Adipose tissue (tissue), 3 donors: ENCODE measurements at places on chromosomes 13 and 19. TPM values are rescaled to one million over a fixed set of nuclear protein-coding genes. Genes with fewer than 3 reads are reported as not detected.

The FPR1 gene
- 4.4 TPM for polyA plus RNA-seq

The NLRP9 gene
- polyA plus RNA-seq = not detected

The DIAPH3 gene
- polyA plus RNA-seq = 0.24 TPM

The ZNF730 gene
- 0.14 TPM for polyA plus RNA-seq

The CCL25 gene
- not detected for polyA plus RNA-seq

The MUC16 gene
- 0.90 TPM for polyA plus RNA-seq

The SETDB2 gene
- 2.5 TPM for polyA plus RNA-seq

The GNG14 gene
- polyA plus RNA-seq = not detected

The CADM4 gene
- polyA plus RNA-seq = 4.2 TPM

The ZNF665 gene
- polyA plus RNA-seq = 2.5 TPM

The PDX1 gene
- polyA plus RNA-seq = not detected

The ZNF844 gene
- 1.1 TPM for polyA plus RNA-seq

The DPF1 gene
- polyA plus RNA-seq = 0.05 TPM

The ZNF71 gene
- 2.2 TPM for polyA plus RNA-seq

The ZNF441 gene
- polyA plus RNA-seq = 1.2 TPM

The APC2 gene
- polyA plus RNA-seq = not detected

The PODNL1 gene
- 0.58 TPM for polyA plus RNA-seq

The SOHLH2 gene
- 0.04 TPM for polyA plus RNA-seq

The C19orf47 gene
- 10.9 TPM for polyA plus RNA-seq

The GAMT gene
- 17.7 TPM for polyA plus RNA-seq

The NDFIP2 gene
- 11.0 TPM for polyA plus RNA-seq

The SLC7A10 gene
- 32.8 TPM for polyA plus RNA-seq

The NLRP5 gene
- not detected for polyA plus RNA-seq

The SLITRK6 gene
- 0.08 TPM for polyA plus RNA-seq

The IZUMO2 gene
- not detected for polyA plus RNA-seq

The PSG3 gene
- polyA plus RNA-seq = not detected

The FFAR3 gene
- 1.8 TPM for polyA plus RNA-seq

The HS6ST3 gene
- 0.34 TPM for polyA plus RNA-seq

The EFNB2 gene
- polyA plus RNA-seq = 18.3 TPM

The PCDH20 gene
- 0.06 TPM for polyA plus RNA-seq

The MISP3 gene
- polyA plus RNA-seq = 13.2 TPM

The PAF1 gene
- 21.4 TPM for polyA plus RNA-seq

The EEF1AKMT1 gene
- polyA plus RNA-seq = 6.0 TPM

The EDDM13 gene
- polyA plus RNA-seq = 0.32 TPM

The SYNGR4 gene
- 0.94 TPM for polyA plus RNA-seq

The FPR3 gene
- polyA plus RNA-seq = 0.67 TPM

The CEACAM3 gene
- 2.0 TPM for polyA plus RNA-seq

The MBD3L2 gene
- not detected for polyA plus RNA-seq

The IZUMO1 gene
- 1.6 TPM for polyA plus RNA-seq

The ACP7 gene
- not detected for polyA plus RNA-seq

The PRR22 gene
- polyA plus RNA-seq = 2.1 TPM

The ACOD1 gene
- 0.33 TPM for polyA plus RNA-seq

The GRK1 gene
- not detected for polyA plus RNA-seq

The ELL gene
- 25.9 TPM for polyA plus RNA-seq

The CBARP gene
- 4.3 TPM for polyA plus RNA-seq

The CELF5 gene
- polyA plus RNA-seq = 0.63 TPM

The SIGLEC6 gene
- 0.05 TPM for polyA plus RNA-seq

The DAND5 gene
- polyA plus RNA-seq = 0.04 TPM

The ZNF729 gene
- polyA plus RNA-seq = not detected

The LINGO3 gene
- 0.05 TPM for polyA plus RNA-seq

The BRCA2 gene
- 0.25 TPM for polyA plus RNA-seq

The SIGLEC10 gene
- polyA plus RNA-seq = 2.4 TPM

The MIA gene
- 0.67 TPM for polyA plus RNA-seq

The IGLON5 gene
- polyA plus RNA-seq = 0.28 TPM

The CASP14 gene
- polyA plus RNA-seq = not detected
